NCI-H524 treated with DMSO at 0.1 percent for 48 hours (cell line): ENCODE measurements at places on chromosomes 2 and 18.

DNA sequence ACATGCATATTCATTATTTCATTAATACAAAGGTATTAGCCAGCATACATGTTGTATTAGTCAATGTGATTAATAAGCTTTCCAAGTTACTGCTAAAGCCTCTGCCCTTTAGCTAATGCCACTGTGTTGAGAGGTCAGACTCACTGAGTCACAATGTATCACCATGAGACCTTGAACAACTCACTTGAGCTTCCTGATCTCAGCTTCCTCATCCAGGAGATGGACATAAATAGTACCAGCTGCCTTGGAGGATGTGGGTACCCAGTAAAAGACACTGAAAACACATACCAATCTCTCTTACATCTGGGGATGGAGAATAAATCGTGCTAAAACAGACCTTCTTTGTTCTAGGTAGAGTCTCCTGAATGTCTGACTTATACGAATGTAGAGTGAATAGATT is 224.6 kb downstream of the EPHA4 start:
- DNase-seq = no peak

DNA sequence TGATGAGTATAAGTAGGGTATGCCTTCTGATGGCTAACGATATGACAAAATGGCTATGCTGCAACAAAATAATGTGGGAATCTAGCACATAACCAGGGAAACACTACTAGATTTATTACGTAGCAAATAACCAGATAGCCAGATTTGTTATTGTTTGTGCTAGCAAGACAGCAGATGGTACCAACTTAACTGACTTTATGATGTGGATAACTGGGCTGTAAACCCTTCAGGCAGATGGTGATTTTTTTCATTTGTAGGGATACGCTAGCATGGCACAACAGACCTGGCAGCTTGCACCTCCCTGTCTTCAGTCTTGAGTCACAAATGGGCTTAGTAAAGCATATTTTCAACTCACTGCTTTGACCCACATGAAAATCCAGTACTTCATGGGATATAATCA is 48.7 kb downstream of the PRELID3A start:
- peak; percentile 90 for DNase-seq

GRCh38 chr2:217610401-217610814 is 392.4 kb downstream of the TNS1 start:
- DNase-seq = no peak

GRCh38 chr18:3790703-3791102 is 340.7 kb downstream of the TGIF1 start:
- no peak for DNase-seq

DNA sequence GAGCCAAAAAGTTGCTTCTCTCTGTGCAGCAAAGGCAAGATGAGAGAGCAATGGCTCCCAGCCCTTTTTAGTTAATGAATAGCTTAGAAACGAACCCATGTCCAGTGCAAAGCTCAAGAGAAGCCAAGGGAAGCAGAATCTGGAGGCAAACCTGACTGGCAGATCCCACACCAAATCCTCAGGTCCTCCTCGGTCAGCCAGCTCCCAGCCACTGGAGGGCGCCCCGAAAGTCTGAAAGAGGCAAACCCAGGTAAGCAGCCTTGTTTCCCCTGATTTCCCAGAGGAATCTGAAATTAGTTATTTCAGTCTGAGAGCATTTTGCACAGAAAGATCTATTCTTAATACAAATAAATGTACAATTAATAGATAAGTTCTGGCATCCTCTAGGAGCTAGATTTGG is 71.3 kb upstream of the PID1 start:
- DNase-seq = no peak

GRCh38 chr2:177187631-177188312 is 24.8 kb upstream of the HNRNPA3 start:
- no peak for DNase-seq

DNA sequence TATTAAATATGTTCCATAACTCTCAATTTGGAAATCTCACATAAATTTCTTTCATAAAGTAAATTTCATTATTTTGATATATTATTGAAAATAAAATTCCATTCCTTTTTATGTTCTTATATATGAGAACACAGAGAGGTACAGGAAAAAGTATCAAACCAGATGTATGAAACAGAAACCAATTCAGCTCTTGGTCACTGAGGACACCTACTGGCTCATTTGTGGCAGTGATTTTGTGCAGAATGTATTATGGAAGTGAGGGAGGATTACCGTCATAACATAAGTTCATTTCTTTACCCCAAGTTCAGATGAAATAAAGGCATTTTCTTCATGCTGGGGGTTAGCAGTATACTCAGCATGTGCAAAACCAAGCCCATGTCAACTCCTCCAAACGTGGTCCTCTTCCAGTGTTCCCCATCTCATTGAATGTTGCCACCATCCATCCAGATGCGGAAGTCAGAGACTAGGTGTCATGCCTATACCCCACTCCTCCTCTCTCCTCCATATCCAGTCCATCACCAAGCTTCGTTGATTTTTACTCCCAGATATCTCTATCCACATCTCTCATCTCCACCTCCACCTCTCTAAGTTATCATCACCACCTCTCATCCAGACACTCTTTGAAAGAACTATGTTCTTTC is 41.7 kb upstream of the MALL start:
- no peak for DNase-seq

- no peak for DNase-seq
These were observed 69.5 kb upstream of the TGIF1 start for GRCh38 chr18:3380384-3380961.

GRCh38 chr2:151181524-151181923 is 80.1 kb downstream of the RBM43 start:
- no peak for DNase-seq

DNA sequence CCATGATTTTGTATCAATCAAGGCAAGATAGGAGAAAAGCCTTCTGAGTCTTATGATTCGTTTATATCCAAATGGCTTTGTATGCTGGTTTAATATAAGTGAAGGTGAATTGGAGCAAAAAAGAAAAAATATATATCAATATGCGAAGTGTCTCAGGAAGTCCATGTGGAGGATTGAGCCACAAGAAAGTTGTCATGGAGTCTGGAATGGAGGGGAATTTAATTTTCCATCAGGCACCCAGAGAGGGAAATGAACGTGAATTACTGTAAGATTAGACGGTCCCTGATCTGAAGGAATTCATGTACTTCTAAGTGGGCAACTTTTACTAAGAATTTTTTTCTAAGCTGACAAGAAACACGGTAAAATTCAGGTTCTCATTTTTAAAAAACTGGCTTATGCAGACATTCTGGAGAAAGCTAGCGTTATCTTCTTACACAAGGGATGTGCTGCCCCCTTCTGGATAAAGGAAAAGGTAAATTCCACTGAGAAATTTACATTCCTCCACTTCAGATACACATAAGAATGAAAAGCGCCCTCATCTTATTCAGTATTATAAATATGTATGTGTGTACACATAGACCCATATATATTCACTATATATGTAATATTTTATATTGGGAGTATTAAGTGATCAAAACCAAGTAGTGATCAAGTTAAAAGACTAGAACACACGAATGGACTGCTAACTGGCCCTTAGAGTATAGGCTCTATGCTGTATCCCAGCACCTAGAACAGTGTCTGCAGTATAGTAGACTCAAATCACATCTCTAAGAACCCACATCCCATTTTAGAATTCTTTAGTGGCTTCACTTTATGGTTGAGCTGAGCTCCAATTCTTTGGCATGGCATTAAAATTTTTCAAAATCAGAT is 289.0 kb upstream of the TFPI start:
- peak; percentile 0 for DNase-seq

GRCh38 chr2:112757265-112757664 is 7.1 kb downstream of the CKAP2L start:
- DNase-seq = no peak

DNA sequence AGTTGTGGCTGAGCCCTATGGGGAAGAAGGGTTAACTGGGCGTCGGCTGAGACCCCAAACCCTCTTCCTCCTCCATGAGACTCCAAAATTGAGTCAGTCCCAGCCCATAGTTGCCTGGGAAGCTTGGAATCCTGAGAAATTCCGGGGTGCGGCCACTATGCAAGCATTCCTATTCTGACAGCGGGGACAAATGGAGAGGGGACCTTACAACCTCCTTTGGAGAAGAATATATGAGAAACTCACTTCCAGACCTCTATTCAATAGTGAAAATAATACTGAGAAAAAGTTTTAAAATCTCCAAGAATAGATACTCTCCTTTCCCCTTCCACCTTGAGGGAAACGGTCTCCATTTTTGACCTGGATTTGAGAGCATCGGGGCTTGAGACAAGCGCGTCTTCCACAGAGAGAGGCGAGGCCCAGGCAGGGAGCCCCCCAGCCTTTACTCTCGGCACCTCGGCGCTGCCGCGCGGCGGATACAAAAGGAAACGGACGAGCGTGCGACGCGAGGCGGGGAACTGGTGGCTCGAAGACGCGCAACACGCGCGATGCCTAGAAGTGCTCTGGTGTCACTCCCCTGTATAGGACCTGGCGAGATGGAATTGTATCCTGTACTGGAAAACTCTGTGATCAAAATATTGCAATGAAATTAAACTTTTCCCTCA is 11.1 kb downstream of the NR4A2 start:
- no peak for DNase-seq

GRCh38 chr18:3624935-3625741 is 175.2 kb downstream of the TGIF1 start:
- DNase-seq = no peak

- DNase-seq = no peak
These were observed 410.8 kb upstream of the FANCL start for GRCh38 chr2:58651930-58652329.

DNA sequence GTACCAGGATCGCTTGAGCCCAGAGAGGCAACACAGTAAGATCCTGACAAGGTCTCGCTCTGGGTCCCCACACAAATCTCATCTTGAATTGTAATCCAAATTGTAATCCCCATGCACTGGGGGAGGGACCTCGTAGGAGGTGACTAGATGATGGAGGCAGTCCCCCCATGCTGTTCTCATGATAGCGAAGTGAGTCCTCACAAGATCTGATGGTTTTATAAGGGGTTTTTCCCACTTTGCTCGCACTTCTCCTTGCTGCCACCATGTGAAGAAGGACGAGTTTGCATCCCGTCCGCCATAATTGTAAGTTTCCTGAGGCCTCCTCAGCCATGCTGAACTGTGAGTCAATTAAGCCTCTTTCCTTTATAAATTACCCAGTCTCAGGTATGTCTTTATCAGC is 46.0 kb upstream of the SERTAD2 start:
- no peak for DNase-seq

DNA sequence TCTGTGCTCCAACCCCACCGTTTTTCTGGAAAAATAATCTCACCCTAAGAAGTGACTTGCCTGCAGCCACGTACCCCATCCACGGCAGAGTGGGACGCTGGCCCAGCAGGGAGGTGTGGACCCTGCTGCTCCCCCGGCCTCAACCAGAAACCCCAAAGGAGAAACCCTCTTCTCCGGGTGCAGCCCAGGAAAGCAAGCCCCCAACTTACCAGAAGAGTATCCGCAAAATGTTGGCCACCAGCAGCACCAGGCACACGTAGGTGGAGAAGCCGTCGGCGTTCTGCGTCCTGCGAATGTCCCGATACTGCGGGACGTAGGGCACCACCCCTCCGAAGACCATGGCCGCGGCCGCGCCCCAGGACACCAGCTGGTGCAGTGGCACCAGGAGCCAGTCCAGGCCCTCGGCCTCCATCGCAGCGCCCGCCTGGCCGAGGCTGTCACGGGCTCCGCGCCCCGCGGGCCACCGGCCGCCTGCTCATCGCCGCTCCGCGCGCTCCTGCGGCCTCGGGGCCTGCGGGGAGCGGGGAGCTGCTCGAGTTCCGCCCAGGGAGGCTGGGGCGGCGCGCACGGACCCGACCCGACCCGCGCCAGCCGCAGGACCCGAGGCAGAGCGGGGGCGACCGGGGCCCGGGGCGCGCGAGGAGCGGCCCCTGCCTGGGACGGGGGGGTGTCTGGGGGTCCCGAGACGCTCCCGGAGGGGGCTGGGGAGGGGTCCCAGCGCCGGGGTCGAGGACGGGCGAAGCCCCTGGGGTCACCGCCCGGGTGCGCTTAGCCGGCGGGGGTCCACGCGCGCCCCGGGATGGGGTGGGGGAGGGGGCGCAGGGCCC is 725 bp downstream of the SLC66A2 start:
- DNase-seq = no peak

DNA sequence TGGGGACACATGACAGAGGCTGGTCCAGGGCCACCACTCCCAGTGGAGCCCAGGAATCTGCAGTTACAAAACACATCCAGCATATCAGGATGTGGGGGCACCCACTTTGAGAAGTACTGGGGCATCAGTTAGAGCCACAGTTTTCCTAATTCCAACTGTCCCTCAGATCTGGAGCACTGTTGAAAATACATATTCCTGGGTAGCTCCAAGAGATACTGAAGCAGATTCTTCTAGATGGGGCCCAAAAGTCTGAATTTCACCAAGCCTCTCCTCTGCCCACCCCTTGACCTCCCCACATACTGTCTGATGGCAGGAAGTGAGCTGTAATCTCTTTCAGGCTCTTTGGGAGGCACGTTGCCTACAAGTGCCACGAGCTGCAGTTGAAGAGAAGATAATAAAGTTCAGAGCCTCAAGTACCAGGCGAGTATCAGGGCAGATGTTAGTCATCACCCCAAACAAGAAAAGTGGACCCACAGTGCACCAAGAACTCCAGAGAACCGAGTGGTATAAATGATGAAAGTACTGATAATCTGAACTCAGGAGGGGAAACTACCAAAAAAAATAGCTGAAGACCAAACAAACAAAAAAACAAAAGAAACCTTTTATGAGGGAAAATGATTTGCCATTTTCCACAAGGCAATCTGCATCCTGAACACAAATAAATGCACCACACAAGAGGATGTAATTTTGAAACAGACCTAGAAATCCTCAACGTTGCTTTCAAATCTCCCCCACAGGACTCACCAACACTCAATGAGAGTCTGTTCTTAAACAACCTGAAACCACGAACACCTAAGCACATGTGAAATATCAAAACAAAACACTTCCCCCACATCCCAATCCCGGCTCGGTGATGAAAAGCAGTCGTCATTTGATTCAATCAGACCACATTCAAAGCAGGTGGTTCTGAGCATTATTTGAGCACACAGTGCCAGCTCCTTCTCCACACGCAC is 98.7 kb downstream of the TCF4 start:
- DNase-seq = no peak

GRCh38 chr2:142997231-142997630 is 119.8 kb downstream of the KYNU start:
- no peak for DNase-seq

DNA sequence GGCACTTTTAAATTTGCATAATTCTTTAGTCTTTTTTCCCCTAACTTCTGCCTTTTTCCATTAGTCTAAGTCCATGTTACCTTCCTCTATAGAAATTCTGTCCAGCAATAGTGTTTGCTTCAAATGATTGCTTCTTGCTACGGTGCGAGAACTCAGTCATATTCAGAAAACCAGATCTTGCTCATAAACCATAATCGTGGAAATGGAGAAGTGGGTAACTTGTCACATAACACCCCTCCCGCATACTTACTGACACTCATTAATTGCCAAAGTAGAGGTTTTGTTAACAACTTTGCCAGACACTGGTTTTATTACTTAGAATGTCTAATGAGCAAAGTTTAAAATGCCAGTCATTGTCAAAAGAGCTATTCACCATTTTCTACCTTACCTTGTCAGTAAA is 94.3 kb upstream of the TWSG1 start:
- DNase-seq = no peak
